ENCODE measurements at places on chromosomes 1 and 21. TPM values are rescaled to one million over a fixed set of nuclear protein-coding genes. Genes with fewer than 3 reads are reported as not detected.

- DNase-seq = no peak
- H3K27me3 ChIP-seq = peaks cover 15% of the 10 kb centered on the region
- no peak overlapping the region for H3K27ac ChIP-seq
- no peaks in the 10 kb centered on the region for H3K36me3 ChIP-seq
- H3K4me3 ChIP-seq = no peak overlapping the region
- H3K4me1 ChIP-seq = peaks cover 8% of the 10 kb centered on the region
Observed at GRCh38 chr1:20480243-20480944, 5.6 kb downstream of the CAMK2N1 start.

DNA sequence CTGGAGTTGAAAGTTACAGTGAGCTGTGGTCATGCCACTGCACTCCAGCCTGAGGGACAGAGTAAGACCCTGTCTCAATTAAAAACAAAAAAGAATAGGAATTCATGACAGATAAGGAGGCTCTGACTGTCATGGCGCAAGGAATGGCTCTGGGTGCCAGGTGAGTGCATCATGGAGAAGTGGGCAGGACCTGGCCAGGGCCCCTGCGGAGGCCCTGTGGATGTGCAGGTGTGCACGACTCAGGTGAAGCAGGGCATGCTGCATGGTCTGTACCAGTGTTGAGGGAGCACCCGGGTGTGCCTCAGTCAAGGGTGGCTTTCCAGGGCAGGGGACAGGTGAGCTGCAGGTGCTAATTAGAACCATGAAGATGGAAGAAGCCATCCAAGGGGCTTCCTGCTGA is 14.0 kb downstream of the SLC1A7 start:
- H3K4me1 ChIP-seq = peaks cover 13% of the 10 kb centered on the region
- no peak overlapping the region for H3K4me3 ChIP-seq
- no peaks in the 10 kb centered on the region for H3K36me3 ChIP-seq
- H3K27me3 ChIP-seq = no peaks in the 10 kb centered on the region
- no peak overlapping the region for H3K27ac ChIP-seq

- H3K27me3 ChIP-seq = no peaks in the 10 kb centered on the region
- no peaks in the 10 kb centered on the region for H3K36me3 ChIP-seq
- no peak overlapping the region for H3K4me3 ChIP-seq
- peaks cover 4% of the 10 kb centered on the region for H3K4me1 ChIP-seq
- no peak for DNase-seq
Observed at GRCh38 chr1:182295697-182296096, 95.9 kb downstream of the GLUL start.

GRCh38 chr1:113353580-113353979 is 36.7 kb upstream of the MAGI3 start:
- no peak overlapping the region for H3K4me3 ChIP-seq
- no peaks in the 10 kb centered on the region for H3K36me3 ChIP-seq
- H3K27ac ChIP-seq = no peak overlapping the region
- DNase-seq = no peak
- H3K4me1 ChIP-seq = no peaks in the 10 kb centered on the region
- H3K27me3 ChIP-seq = no peaks in the 10 kb centered on the region

DNA sequence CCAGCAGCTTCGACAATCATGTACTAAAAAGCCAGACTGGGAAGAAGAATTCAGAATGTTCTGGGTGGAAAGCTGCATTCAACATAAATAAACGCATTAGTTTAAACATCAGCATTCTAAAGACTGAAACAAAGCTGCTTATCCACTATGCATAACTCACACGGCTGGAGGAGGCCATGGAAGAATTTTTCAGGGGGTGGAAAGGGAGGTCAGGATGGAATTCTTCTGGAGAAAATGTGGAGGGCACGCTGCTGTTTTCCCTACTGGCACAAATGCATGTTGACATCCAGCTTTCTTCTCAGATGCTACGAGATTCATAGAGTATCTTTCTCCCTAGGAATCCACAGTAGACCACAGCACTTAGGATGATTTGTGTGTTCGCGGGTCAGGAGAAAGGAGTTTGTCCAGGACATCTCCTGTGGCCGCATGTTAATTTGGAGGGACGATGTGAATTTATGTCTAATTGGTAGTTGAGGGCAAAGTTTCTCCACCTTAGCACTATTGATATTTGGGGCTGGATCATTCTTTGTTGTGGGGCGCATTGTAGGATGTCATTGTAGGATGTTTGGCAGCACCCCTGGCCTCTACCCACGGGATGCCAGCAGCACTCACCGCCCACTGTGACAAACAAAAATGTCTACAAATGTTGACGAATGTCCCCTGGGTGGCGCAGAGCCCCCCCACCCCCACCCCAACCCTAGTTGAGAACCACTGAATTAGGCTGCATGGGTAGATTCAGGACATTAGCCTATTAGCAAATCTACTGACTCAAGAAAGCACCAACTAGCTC is 86.5 kb upstream of the KAZN start:
- H3K4me3 ChIP-seq = no peak overlapping the region
- H3K4me1 ChIP-seq = no peaks in the 10 kb centered on the region
- H3K36me3 ChIP-seq = no peaks in the 10 kb centered on the region
- H3K27ac ChIP-seq = no peak overlapping the region
- no peak for DNase-seq

DNA sequence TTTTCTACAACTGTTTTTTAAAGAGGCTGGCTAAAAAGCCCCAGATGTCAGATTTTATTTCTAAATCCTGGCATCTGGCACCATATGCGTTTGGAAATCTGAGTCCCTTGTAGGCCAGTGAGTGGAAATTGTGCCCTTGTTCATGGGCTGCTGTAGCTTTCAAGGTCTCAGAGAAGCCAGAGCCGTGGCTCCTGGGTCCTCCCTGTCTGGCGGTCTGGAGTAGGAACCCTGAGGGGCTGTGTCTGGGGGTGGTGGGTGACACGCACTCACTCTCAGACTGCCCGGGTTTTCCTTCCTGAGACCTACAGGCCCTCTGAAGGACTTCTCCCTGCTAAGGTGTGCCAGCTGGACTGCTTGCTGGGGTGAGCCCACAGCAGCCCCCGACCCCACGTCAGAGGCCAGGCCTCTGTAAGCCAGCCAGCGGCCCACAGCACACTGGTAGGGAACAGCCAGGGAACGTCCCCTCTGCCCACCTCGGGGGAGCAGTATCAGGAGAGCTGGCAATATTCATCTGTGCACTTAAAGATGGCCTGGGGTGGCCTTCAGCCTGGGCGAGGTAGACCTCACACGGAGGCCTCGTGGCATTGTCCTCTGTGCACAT is 151.5 kb downstream of the PEX14 start:
- H3K36me3 ChIP-seq = peaks cover 11% of the 10 kb centered on the region
- peak; percentile 52 for DNase-seq
- H3K4me3 ChIP-seq = no peak overlapping the region
- no peaks in the 10 kb centered on the region for H3K27me3 ChIP-seq
- peak overlapping the region; percentile 47 for H3K27ac ChIP-seq

DNA sequence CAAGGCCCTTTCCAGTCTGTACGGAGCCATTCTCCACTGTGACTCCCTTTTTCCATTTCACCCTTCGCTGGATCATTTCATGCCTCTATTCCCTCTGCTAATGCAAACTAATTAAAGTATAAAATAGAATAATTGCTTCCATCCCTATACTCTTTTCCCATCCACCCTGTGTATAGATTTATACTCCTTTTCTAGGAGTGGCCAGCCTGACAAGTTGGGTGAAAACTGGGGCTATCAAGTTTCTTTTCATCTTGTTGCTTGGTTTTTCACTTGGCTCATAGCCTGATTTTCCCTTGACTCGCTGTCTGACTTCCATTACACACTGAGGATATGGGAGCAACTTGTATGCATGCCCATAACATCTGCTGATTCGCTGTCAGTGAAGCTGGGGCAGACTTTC is 107.0 kb downstream of the PLXNA2 start:
- H3K4me3 ChIP-seq = no peak overlapping the region
- no peak overlapping the region for H3K27ac ChIP-seq
- H3K4me1 ChIP-seq = peaks cover 16% of the 10 kb centered on the region

DNA sequence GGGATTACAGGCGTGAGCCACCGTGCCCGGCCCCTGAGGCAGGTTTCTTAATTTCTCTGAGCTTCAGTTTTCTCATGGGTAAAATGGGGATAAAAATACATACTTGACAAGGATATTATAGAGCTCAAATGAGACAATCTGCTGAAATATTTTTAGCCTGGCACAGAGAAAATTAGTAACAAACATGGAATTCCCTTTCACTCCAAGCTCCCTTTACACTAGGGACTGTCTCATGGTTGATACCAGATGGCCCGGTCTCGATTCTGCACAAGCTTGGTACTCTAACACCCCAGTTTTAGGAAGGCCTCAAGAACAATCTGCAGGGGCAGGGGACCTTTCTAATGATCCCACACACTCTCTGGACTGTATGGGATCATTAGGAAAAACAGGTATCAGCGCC is 671.7 kb downstream of the SMYD3 start:
- H3K27me3 ChIP-seq = no peaks in the 10 kb centered on the region
- DNase-seq = no peak
- H3K36me3 ChIP-seq = no peaks in the 10 kb centered on the region
- H3K4me1 ChIP-seq = no peaks in the 10 kb centered on the region
- H3K27ac ChIP-seq = no peak overlapping the region

DNA sequence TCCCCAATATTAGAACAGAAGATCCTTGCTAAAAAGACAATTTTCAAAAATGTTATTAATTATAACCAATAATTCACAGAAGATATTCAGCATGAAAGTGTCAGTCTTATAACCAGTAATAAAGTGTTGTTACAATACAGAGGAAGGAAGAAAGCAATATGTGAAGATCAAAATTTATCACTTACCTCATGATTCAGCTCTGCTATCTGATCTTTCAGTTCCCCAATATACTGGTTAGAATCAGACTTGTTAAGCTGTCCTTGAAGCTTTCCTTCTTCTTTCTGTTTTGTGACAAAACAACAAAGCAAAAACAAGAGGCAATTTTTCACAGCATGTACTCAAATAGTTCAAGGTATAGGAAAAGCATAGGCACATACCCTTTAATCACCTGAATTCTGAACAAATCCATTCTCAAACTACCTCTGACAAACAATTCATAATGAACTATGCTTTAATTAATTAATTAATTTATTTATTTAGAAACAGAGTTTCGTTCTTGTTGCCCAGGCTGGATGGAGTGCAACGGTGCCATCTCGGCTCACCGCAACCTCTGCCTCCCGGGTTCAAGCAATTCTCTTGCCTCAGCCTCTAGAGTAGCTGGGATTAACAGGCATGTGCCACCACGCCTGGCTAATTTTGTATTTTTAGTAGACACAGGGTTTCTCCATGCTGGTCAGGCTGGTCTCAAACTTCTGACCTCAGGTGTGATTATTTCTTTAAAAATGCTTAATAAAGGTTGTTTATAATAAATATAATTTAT is 76.9 kb upstream of the GFI1 start:
- no peaks in the 10 kb centered on the region for H3K36me3 ChIP-seq
- H3K4me3 ChIP-seq = no peak overlapping the region
- no peaks in the 10 kb centered on the region for H3K27me3 ChIP-seq
- no peaks in the 10 kb centered on the region for H3K4me1 ChIP-seq
- DNase-seq = no peak

DNA sequence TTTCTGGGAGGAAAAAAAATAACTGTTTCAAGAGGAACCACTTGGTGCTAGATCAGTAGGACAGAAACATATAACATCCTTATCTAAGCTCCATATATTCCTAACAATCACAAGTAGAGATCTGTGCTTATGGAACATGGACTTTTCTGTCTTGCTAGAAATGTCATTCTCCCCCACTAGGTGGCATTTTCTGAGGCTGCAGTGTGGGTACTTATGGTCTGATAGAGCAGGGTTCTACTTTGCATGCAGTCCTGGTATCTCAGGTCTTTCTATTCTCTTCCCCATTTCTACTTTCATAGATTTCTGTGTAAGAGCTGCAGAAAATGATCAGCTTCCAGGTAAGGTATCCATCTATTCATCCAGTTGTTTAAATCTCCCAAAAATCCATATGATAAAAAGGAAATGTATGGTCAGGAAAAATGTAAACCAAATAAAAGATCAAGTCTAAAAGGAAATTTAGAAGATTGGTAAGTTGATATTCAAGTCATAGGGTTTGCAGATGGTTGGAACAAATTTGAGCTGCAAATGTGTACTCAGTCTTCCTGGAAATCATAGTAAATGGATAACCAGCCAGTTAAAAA is 1.5 kb downstream of the ZNF684 start:
- no peaks in the 10 kb centered on the region for H3K36me3 ChIP-seq
- H3K4me3 ChIP-seq = no peak overlapping the region
- no peaks in the 10 kb centered on the region for H3K4me1 ChIP-seq
- no peaks in the 10 kb centered on the region for H3K27me3 ChIP-seq
- no peak overlapping the region for H3K27ac ChIP-seq
- no peak for DNase-seq

GRCh38 chr1:167707942-167708341 is 13.8 kb upstream of the MPZL1 start:
- H3K4me1 ChIP-seq = no peaks in the 10 kb centered on the region
- H3K27me3 ChIP-seq = no peaks in the 10 kb centered on the region
- H3K27ac ChIP-seq = no peak overlapping the region
- H3K36me3 ChIP-seq = no peaks in the 10 kb centered on the region
- DNase-seq = no peak

DNA sequence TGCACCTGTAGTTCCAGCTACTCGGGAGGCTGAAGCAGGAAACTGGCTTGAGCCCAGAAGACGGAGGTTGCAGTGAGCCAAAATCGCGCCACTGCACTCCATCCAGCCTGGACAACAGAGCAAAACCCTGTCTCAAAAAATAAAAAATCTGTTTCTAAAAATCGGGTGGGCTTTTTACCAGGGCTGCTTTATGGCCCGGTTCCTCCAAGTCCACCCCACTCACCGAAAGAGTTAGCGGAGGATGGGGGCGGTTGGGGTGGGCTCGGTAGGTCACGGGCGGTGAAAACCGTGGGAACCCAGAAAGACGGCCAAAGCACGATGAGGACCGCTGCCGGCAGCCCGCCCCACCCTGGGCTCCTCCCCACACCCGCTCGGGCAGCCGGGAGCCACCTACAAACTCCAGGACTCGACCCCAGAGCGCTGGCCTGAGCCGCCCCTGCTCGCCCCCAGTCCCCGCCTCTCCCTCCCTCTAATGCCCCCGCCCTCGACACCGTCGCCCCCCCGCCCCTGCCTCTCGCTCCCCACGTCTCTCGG is 846 bp upstream of the PER3 start:
- no peaks in the 10 kb centered on the region for H3K27me3 ChIP-seq
- peak overlapping the region; percentile 75 for H3K27ac ChIP-seq
- DNase-seq = peak; percentile 84
- H3K4me3 ChIP-seq = peak overlapping the region; percentile 70
- H3K4me1 ChIP-seq = no peaks in the 10 kb centered on the region

DNA sequence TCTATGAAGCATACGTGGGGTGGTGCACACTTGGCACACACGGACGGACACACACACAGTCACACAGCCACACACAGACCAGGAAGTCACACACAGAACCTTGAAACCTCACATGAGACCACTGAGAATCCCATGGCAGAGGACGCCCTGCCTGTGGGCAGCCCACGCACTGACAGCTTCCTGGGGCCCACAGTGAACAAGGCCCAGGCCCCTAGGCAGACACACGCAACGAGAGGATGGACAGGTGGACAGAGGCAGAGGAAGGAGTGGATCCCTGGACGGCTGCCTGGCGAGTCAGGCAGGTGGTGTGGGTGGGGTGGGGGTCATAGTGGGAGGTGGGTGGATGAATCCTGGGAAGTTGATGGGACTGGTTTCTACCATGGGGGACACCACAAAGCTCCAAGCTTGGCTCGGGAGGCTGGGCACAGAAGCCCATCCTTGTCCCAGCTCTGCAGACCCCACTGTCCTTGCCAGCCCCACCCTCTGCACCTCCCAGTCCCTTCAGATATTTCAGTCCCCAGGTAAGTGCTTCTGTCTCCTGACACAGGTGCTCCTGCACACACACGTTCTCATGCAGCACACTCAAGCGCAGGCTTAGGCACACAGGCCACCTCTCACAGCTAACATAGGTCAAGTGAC is 49.1 kb downstream of the WNT9A start:
- no peak overlapping the region for H3K4me3 ChIP-seq
- no peaks in the 10 kb centered on the region for H3K4me1 ChIP-seq
- no peak for DNase-seq
- H3K27me3 ChIP-seq = no peaks in the 10 kb centered on the region
- H3K36me3 ChIP-seq = no peaks in the 10 kb centered on the region

Gene SLFNL1
- not detected for total RNA-seq

All from ascending aorta (tissue), 2 donors.